ENCODE measurements at places on chromosomes 3 and 15.
A peak's percentile ranks its signal among the peaks of the same experiment; 100 is the strongest.

- no peak for DNase-seq
These were observed 54.3 kb downstream of the SLC30A4 start for GRCh38 chr15:45468294-45468693.

GRCh38 chr15:53974813-53975212 lies 3.4 kb upstream of the UNC13C start:
- no peak for DNase-seq

DNA sequence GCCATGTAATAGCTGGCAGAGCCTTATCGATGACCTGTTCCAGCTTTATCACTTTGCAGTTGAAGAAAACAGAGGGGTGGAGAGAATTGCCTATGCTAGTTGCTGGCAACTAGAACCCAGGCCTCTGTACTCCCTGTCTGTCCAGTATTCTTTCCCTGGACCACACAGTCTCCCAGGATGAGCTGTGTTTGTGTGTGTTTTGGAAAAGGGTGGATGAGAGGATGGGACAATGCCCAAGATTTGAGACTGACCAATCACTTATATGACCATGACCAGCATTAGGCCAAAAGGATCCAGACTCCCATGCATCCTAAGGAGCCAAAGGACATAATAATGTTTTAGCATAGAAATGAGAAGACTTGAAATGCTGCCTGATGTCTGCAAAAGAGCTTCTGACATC lies 102.6 kb downstream of the CD200R1L start:
- no peak for DNase-seq

GRCh38 chr15:82934100-82934880 lies 18.2 kb downstream of the HOMER2 start:
- no peak for DNase-seq

- no peak for DNase-seq
These were observed 81.3 kb upstream of the BHLHE40 start for GRCh38 chr3:4897765-4898453.

DNA sequence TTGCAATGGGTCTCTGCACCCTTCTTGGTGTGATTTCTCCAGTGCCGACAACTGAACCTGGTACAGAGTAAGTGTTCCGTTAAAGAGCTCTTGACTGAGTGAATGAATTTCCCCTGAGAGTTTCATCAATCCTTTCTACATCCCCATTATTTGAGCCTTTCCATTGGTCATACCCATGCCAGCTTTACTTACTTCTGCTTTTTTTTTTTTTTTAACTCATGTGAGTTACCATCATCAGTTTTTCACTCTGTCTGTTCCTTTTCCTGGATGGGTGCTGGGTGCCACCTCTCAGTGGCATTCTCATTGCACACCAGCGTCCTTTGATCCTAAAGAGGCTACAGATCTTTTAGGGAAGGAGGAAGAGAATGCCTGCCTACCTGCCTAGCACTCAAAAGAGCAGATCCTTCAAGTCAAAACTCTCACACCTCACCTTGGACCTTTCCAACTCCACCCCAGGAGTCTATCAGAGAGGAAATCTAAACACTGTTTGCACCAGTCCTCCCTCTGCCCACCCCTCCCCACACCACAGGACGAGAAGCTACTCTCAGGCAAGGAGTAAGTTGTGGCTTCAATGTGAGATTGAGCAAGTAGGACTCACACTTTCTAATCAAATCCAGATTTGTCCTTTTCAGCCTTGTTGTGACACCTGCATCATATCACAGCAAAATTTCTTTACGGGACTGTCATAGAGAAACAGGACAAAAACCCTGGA lies 13.1 kb upstream of the USP3 start:
- no peak for DNase-seq

DNA sequence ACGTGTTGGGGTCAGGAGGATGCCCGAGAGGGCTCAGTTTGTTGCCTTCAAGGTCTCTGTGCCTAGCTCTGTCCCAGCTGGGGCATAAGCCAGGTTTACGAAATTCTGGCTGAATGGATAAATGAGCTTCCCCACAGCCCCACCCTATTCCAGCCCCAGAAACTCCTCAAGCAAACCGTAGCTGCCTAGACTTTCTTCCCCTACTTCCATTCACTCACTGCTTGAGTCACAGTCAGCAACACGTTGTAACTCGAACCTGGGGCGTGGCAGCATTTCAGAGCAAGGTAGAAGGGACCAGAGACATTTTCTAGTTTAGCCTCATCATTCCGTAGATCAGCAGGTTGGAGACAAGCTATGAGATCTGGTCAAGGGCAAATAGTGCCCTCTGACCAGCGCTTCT lies 24.2 kb downstream of the NMNAT3 start:
- DNase-seq, result no peak

DNA sequence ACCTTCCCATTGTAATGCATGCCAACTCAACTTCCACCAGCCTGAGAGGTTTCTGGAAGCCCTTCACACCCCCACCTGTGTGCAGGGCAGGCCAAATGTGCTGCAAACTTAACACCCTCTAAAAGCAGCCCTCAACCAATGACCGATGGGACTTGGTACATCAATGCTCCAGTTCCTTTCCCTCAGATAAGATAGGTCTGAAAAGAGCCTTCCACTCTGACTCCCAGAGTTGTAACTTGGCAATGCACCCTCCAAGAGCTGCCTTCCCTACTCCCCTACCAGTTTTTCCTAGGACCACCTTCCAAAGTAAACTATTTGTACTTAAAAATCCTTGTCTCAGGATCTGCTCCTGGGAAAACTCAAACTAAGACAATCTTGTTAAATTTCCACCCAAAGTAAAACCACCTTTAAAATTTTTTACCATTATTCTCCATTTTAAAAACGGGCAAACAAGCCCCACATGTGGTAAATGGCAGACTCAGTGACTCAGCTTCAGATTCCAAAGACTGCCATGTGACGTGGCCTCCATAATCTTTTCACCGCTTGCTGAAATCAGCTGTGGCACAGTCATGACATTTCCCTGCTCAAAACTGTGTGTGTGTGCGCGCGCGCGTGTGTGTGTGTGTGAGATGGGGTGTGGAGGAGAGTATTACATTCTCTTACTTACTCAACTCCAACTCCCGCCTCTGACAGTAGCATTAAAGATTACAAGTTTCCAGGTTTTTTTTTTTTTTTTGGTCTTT lies 17.2 kb downstream of the RASGRP1 start:
- no peak for DNase-seq

DNA sequence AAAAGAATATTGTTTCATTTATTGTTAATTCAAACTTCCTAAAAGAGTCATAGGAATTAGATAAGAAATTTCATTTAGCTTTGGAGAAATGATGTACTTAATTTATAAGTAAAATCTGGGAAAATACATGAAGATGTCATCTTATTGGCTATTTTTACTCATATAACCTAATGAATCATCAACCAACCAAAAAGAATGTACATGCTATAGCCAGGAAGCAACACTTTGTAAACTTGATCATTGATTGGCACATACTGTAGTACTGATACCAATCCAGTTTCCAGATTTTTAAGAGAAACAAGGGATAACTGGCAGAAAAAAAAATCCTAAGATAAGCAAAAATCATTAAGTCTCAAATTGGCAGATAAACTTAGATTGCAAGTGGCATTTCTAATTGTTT lies 207.9 kb upstream of the CDIN1 start:
- DNase-seq, result no peak

DNA sequence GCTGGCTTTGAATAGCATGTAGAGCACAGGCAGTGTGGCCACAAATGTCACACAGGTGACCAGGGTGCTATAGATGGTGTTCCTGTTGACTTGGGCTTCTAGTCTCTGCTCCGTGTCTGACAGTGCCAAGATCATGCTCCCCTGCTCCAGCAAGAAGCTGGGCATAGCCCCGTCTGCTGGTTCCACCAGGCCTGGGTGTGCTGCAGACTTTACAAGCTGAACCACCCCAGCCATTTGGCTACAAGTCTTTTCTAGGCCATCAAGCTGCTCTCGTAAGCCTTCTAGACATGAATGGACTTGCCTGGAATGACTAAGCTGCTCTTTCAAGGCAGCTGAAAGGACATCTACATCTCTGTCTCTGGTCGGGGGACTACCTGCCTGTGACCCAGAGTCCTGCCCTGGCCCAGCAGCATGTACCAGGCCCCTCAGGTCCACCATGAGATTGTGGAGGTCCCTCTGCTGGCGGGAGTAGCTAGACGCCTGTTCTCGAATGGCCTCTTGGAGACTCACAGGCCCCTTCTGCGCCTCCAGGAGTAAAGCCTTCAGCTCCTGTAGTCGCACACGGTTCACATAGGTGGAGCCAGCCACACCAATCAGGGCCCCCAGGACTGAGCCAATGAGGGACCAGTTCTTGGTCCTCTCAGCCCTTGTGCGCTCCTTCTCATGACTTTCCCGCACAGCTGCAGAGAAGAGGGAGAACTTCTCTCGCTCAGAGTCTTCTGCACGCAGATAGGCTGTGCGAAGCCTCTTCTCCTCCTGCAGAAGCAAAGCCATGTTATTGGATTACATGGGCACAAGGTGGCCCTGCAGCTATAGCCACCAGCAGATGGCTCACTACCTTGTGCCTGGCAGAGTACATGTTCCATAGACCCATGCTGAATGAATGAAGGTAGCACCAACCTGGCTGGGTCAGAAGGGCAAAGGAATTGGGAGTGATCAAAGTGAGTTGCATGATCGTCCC lies 2.8 kb upstream of the PLXNB1 start:
- no peak for DNase-seq

DNA sequence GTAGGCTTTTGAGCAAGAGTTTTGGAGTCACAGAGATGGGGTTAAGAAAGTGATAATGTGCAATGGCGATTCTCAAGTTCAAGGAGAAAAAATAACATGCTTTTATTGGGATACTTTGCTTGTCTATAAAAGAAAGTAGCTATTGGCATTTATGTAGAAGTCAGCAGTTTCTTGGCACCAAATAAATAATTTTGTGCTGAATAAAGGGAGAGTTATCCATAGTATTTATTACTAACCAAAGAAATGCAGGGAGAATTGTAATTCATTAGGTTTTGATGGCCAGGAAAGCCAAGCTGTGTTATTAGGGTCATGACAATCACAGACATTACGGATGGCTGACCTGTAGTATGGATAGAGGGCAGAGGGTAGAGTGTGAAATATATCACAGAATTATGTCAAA lies 33.1 kb downstream of the BTD start:
- DNase-seq, result no peak

DNA sequence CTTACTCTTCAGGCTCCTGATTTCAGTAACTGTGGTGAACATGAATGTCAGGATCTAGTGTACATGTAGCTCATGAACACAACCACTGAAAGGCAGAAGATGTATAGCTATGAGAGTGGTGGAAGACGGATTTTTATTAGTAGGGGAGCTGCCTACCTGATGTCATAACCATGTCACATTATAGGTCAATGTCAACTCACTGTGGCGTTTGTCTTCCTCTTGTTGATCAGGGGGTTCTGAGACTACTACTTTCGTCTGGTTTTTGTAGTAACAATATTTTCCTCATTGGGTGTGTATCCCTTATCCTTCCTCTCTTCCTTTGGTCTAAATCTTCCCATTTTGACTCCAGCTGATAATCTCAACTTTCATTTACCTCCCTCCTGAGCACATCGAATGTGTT lies 7.3 kb downstream of the UNC13C start:
- DNase-seq, result no peak

GRCh38 chr3:134956844-134957243 lies 161.8 kb downstream of the EPHB1 start:
- no peak for DNase-seq

- no peak for DNase-seq
These were observed 31.3 kb downstream of the SHQ1 start for GRCh38 chr3:72816862-72817355.

DNA sequence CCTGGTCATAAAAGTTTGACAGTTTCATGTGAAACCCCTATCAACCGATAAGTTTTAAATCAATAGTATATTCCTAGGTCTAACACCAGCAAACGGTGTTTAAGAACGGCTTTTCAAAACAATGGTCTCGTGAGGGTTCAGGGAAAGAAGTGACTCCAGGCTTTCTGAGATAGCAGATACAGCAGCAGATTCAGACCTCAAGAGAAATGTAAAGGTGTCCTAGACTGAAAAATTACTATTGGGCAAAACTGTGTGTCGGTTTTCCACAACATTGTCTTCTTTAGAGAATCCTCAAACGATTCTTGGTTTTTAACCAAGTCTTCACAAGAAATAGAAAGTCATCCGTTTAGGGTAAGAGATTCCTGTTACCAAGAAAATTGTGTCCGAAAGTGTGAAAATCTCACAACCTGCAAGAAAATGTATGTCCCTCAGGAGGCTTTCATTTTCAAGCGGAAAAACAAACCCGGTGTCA lies 1.2 kb downstream of the SETD2 start:
- DNase-seq, result no peak

DNA sequence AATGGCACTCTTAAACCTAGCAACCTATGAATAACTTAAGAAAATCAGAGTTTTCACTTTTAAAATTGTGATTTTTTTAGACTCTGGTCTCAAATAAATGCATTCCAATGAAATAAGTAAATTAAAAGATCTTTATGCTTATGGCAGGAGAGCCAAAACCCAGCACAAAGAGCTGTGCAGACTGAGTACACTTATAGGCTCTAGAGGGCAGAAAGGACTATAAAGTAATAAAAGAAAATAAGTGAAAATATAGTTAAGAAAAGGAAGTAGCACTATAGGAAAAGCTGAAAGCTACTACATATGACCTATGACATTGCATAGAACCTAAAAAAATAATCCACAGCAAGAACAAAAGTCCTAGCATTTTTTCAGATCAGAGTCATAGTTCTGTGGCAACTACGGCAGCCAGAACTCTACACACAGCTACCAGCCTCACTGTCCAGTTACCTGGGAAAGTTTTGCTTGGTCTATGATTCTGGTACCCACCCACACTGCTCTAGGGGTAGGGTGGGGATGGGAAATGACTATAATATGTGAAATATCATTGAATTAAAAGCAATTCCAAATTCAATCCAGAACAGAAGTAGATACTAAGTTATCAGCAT lies 30.5 kb downstream of the CLASP2 start:
- no peak for DNase-seq

- peak; percentile 34 for DNase-seq
These were observed 66.1 kb downstream of the SLC30A4 start for GRCh38 chr15:45456212-45457106.

DNA sequence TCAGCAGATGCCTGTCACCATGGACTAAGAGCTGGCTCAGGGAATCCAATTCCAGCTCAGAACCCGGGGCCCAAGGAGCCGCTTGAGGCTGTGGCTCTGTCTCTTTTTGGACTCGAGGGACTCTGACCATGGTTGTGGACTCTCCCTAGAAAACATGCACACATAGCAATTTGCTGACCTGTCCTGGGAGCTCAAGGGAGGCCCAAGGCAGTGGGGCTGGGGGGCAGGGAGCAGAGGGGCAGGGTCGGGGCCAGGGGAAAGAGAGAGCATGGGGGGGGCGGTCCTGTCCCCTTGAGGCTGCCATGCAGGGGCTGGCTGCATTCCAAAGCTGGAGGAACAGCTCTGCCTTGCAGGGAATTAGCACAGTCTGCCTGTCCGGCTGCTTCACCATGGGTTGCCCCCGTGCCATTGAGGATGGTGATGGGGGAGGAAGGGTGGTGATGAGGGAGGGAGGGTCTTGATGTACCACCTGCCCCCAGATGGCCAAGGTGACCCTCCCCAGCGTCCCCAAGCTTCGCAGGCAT lies 190.1 kb downstream of the GOLGA6L6 start:
- DNase-seq, result no peak

GRCh38 chr15:101362986-101363566 lies 68.0 kb upstream of the SNRPA1 start:
- no peak for DNase-seq

All from stimulated activated CD4-positive, alpha-beta T cell treated with anti-CD3 and anti-CD28 coated beads, TNF-alpha, amount 100 ng/mL, for 48 hours (primary cell).